ENCODE measurements at places on chromosomes 6 and 20. TPM values are rescaled to one million over a fixed set of nuclear protein-coding genes. Genes with fewer than 3 reads are reported as not detected.

DNA sequence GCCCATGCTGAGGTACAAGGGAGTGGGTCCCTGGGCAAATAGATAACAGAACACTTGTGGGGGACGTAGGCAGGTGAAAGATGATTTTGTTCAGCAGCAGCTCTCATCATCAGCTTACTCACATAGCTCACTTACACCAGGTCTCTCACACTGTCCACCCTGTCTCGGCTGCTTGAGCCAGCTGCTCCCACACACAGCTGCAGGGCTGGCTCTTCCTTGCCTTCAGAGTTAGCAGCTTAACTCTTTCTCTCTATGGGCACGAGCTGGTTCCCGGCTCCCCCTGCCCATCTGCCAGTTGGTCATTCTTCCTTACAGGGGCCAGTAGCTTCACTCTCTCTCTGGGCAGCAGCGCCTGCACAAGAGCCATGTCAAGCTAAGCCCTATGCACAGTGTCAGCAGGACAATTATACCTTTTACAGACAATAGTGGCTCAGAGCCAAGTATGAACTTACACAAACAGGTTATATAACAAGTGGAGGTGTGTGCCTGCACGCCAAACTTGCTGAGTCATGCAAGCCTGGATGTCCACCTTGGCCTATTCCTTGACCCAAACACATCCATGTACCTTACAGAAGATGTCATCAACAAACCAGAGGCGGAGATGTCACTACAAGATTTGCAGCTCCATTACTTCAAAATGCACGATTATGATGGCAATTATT lies 18.7 kb downstream of the ZNF391 start:
- no peak for DNase-seq

GRCh38 chr6:140546640-140547039 lies 1172.2 kb upstream of the CITED2 start:
- DNase-seq: no peak

DNA sequence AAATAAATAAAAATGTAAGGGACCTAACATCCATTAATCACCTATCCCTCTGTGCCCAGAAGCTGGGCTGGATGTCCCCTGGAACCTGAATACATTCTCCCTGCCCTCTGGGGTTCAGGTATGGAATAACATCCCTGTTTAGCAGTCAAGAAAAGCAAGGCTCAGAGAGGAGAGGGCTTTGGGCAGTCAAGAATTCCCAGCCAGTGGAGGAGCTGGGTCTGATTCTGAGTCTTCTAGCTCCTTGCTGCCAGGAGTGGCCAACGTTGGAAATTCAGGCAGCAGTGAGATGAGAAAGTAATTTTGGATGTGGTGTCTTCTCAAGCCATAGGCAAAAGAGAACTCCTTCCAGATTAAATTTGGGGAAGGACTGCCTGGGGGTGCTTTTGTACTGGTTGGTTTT lies 42.6 kb upstream of the ZNFX1 start:
- no peak for DNase-seq

DNA sequence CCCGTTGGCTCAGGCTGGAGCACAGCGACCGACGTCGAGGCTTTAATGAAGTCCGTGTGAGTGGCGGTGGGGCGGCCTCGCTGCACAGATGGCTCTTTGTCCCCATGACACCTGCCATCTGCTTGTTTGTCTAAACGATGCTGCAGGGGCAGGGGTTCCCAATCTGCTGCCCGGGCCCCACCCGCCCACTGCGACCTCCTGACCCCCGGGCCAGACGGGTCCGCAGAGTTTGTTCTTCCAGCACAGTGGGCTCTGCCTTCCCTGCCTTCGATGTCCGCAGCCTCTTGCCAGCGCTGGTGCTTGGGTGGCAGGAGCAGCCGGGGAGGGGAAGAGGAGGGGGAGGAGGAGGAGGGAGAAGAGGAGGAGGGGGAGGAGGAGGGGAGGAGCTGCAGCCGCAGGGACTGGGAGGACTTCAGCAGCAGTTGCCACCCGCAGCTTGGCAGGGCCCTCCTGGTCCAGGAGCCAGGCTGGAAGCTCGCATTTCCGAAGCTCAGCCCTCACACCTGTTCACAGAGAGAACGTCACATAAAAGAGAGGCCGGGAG lies 210.0 kb downstream of the DLL1 start:
- no peak for DNase-seq

- DNase-seq: no peak
These were observed 266.7 kb upstream of the FLRT3 start for GRCh38 chr20:14604143-14604542.

GRCh38 chr6:137175868-137176245 lies 2.4 kb upstream of the IL22RA2 start:
- DNase-seq: no peak

GRCh38 chr20:54345301-54345724 lies 130.1 kb upstream of the DOK5 start:
- no peak for DNase-seq

DNA sequence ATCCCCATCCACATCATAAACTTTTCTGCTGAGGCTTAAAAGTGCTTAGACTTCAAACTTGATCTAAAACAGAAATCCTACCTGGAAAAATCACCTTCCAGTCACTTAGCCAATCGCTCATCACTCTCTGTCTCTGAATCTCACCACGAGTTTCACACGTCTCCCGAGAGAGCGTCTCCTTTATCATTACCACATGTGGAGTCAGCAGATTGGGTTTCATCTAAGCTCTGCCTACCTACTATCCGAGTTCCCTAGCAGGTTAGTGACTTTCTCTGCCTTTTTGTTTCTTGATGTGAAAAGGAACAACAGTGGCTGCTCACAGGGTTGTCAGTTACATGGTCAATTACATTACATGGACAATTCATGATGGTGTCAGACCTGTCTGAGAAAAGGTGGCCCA lies 286.2 kb downstream of the ESR1 start:
- DNase-seq: no peak

GRCh38 chr6:92847988-92848387 lies 571.4 kb downstream of the EPHA7 start:
- DNase-seq: no peak

- peak; percentile 77 for DNase-seq
These were observed 10.9 kb upstream of the LPIN3 start for GRCh38 chr20:41329435-41330342.

SRMS gene
- not detected for total RNA-seq

GJA10 gene
- total RNA-seq: not detected

HLA-DRB5 gene
- total RNA-seq: 6.5 TPM

TGM3 gene
- not detected for total RNA-seq

CST1 gene
- not detected for total RNA-seq

DAAM2 gene
- total RNA-seq: under 0.01 TPM

FILIP1 gene
- under 0.01 TPM for total RNA-seq

ACAT2 gene
- total RNA-seq: 17.8 TPM

KHDC1 gene
- total RNA-seq: 3.0 TPM

ZNF512B gene
- total RNA-seq: 24.8 TPM

PPP1R14C gene
- under 0.01 TPM for total RNA-seq

All from hematopoietic multipotent progenitor cell (in vitro differentiated cells).